ENCODE measurements at places on chromosomes 3 and 15. TPM values are rescaled to one million over a fixed set of nuclear protein-coding genes. Genes with fewer than 3 reads are reported as not detected.

DNA sequence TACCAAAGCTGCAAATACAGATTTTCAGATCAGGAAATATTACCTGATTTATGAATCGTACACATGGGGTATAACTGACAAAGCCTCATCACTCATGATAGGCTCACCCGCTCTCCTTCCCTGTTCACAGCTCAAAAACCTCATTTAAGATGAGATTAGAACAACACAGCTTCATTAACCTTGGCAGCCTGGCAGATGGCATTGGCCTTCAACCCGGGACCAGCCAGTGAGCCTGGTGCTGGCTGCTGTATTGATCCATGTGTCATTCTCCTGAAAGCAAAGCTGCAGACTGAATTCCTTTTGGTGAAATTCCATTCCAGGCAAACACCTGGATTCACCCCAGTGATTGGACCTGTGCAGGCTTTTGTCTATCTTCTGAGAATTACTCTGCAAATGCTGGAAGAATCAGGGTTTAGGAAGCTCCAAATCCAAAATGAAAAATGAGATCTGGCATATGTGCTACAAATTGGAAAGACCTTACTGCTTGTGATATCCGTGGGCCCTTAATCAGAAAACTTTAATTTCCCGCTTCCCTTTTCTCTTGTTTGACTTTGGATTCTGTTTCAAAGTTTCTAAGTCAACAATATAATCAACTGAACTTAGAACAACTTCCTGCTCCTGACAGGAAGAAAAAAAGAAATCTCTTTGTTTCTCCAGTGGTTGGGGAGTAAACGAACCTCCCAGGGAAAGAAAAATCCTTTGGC is 189.1 kb upstream of the KBTBD8 start:
- no peak for DNase-seq

DNA sequence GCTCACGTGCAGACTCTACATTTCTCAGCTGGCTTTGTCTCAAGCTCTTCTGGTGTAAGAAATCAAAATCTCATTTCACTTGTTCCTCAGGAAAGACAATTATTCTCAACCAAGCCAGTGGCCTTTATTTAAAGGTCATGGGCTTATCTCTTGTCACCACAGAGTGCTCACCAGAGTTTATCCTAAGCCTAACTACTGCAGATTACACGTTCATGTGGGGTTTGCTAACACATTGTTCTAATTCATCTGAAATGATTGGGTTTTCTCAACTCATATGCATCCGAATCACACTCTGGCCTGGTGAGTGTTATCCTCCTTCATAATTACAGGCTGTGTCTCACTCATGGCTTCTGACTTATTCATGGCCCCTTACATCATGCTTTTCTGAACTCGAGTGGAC is 83.3 kb upstream of the TSC22D2 start:
- DNase-seq = no peak

SOX14 gene
- total RNA-seq = not detected

ABHD10 gene
- total RNA-seq = 27.6 TPM

HPS3 gene
- 9.7 TPM for total RNA-seq

ATP13A4 gene
- total RNA-seq = 0.47 TPM

GRCh38 chr15:77821959-77822256 is 189.2 kb upstream of the LINGO1 start:
- DNase-seq = no peak

FILIP1L gene
- 86.6 TPM for total RNA-seq

SI gene
- total RNA-seq = not detected

GRCh38 chr3:189557824-189558223 is 73.4 kb upstream of the TP63 start:
- no peak for DNase-seq

- DNase-seq = no peak
These were observed 52.7 kb downstream of the VGLL4 start for GRCh38 chr3:11591002-11591355.
